ENCODE measurements at places on chromosomes 2 and 18.

- no peak for DNase-seq
These were observed 5.9 kb downstream of the BCL2L11 start for GRCh38 chr2:111126581-111126980.

GRCh38 chr18:6626457-6626856, 103.1 kb upstream of the ARHGAP28 start:
- DNase-seq: no peak

DNA sequence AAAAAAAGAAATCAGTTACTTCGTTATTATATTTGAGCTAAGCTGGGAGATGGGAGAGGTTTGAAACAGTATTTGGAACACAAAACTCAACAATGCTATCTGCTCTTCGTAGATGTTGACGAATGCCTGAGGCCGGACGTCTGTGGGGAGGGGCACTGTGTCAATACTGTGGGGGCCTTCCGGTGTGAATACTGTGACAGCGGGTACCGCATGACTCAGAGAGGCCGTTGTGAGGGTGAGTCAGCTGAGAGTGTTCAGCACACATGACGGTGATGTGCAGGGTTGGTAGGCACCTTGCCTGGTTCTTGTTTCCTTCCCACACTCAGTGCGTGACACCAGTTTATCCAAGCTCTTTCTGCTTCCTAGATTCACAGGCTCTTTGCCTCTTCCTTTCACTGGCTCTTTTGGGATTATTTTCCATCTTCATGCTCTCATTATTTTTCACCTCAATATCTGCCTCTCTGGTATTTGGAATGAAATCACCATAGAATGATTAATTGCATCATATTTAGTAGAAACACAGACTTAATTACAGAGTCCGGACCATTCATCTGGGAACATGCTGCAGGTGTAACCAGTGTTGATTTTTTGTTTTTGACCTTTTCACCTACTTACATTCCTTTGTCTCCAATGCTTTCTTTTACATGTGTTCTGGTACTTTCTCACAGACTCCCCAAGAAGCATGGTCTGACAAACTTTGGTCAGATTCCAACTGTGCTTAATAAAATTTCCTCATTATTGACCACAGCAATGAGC, 200.6 kb upstream of the RASGRP3 start:
- peak; percentile 45 for DNase-seq

DNA sequence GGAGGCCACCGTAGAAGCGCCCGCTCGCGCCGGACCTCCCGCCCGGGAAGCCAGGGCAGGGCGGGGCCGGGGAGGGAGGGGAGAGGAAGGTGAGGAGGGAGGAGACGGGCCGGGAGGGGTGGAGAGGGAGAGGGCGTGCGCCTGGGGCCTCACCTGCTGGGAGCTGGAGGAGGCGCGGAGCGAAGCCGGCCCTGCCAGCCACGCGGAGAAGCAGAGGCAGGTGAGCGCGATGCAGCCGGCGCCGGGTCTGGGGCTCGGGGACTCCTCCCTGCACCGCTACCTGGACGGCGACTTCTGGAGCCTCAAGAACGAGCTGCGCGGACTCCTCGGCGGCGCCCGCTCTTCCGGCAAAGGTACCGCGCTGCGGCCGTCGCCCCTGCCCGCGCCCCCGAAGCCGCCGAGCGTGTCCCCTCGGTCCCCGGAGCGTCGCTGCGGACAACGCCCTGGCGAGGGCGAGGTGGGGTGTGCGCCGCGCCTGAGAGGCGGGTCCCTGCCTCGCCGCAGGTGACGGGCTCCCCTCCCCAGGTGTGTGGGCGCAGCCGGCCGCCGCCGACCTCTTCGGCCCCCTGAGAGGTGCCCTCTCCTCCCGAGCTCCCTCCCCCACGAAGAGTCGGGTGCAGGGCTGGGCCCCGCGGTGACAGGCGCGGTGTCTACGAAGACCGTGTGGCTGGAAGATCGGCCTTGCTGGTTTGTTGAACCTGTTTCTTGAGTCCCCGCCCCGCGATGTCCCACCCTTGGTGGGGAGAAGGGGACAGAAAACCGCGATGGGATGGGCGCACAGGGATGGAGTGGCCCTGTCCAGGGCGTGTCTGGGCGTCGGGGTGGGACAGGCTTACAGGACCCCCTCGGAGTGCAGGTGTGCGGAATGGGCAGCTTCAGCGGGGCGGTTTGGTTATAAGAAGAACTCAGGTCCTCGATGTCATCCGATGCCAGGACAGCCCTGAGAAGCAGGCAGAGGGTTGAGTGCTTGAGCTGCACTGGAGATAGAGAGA, at the start of gene ACOXL:
TSS of gene ACOXL (plus strand) at position 152 of the 992 bp plus-strand sequence. CDS start 35,817 bp downstream, outside the sequence.
- DNase-seq: no peak

DNA sequence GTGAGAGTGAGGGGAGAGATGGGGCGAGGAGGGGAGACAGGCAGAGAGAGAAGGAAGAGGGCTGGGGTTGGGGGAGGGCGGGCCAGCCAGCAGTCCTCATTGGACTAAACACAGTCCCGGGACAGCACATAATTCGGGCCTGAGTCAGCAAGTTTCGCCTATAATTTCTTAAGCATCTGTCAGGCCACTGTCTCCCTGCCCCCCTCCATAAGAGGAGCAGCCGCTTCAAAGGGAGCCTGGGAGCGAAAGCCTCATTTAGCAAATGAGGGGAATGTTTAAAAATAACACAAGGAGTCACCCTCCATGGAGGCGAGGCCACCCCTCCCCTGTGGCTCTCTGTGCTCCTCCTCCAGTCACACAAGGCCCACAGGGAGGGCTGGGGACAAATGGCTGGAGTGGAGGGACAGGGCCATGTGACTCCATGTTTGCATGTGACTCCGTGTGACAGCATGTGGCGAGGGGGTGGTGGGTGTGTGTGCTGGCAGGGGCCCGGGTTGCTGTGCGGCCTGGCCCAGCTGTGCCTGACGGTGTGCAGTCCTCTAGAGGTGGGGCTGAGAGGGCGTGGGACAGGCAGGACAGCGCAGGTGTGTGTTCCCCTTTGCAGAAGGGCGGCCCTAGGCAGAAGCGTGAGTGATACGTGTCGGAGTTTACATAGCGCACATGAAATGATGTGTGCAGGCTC, 162.4 kb downstream of the CELF4 start:
- DNase-seq: no peak

DNA sequence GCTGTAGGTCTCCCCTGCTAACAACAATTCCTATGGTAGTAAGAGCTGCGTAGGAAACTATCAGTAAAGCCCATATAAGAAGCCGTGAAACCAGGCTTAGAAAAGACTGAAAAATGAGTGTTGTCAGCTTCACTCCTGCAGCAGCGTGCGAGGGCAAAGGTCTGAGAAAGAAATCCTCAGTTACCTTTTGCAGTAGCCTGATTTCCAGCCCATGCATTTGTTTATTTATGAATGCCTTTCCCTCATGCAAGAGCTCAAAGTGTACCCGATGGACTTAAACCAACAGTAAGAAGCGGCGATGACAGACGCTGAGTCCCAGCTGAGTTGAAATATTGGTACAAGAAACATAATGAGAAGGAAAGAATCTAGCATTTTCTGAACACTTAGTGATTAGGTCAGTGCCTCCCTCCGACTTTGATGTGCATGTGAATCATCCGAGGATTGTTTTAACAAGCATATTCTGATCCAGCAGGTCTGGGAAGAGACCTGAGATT, 15.0 kb upstream of the POLI start:
- no peak for DNase-seq

DNA sequence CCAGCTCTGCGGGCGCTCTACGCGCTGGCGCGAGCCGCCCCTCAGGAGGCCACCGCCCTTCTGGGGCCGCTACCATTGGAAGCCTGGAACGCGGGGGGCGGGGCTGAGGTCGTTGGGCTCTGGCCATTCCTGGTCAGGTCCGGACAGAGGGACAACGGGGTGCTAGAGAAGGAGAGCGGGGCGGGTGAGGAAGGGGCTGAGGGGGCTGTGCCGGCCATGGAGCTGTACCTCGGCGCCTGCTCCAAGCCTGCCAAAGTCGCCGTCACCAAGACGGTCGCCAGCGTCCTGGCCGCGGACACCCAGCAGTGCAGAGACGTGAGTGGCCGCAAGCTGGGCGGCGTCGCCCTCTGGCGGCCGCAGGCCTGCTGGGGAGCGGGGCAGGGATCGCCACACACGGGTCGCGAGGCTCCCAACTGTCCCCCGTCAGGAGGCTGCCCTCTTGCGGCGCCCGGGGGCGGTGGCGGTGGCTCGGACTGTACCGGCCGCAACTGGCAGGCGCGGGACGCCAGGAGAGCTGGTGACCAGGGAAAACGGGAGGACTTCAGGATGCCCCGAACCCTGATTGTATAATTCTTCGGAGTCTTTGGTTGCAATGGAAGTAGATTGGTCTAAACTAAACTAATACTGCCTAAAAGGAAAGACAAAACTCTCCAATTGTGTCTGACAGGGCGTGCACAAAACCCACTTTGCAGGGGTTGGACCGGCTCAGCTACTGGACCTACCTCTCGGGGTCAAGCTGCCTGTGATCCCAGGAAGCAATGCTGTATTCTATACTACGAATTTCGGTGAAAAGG, at the start of gene FSIP2:
TSS of gene FSIP2 (plus strand) at position 126 of the 794 bp plus-strand sequence. CDS start at position 217, 91 bp downstream.
- DNase-seq: no peak

- DNase-seq: no peak
These were observed 123.5 kb upstream of the ZFP36L2 start for GRCh38 chr2:43349904-43350303.

- DNase-seq: no peak
These were observed 289.3 kb downstream of the MEIS1 start for GRCh38 chr2:66724241-66724640.

GRCh38 chr2:20925265-20925889, 102.5 kb upstream of the LDAH start:
- DNase-seq: no peak

GRCh38 chr2:105671156-105671555, 73.6 kb upstream of the NCK2 start:
- DNase-seq: no peak

DNA sequence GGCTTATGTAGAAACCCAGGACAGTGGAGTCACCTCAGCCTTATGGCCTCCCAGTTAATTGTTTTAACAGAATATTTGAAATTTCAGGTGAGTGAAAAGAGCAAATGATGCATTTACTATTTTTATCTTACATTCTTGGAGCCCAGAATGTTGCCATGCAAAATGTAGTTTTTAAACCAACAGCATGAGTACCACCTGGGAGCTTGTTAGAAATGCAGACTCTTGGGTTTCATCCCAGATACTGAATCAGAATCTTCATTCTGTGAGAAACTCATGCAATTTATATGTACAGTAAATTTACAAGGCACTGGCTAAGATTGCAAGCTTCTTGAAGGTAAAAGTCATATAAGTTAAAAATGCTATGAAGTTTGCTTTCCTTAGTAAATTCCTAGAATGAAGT, 654.5 kb upstream of the CDH2 start:
- DNase-seq: no peak

DNA sequence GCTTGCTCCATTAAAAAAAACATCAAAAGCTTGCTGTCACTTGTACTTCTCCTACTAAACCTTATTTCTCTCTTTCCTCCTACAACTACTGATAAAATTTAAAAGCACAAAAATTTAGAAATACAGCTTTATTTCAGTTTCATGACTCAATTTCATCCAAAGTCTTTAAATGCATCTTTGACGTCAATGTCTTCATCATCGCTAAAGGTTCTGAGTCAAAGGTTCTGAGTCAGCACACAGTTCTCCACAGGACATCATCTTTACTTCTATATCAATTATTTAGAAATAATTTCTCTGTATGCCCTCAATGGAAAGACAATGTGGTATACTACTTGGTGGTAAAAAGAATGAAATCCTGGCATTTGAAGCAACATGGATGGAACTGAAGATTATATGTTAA, 163.9 kb upstream of the DNMT3A start:
- DNase-seq: no peak

GRCh38 chr2:71949537-71949798, 198.2 kb downstream of the CYP26B1 start:
- DNase-seq: no peak

GRCh38 chr2:62727259-62727867, 21.9 kb downstream of the EHBP1 start:
- DNase-seq: no peak

DNA sequence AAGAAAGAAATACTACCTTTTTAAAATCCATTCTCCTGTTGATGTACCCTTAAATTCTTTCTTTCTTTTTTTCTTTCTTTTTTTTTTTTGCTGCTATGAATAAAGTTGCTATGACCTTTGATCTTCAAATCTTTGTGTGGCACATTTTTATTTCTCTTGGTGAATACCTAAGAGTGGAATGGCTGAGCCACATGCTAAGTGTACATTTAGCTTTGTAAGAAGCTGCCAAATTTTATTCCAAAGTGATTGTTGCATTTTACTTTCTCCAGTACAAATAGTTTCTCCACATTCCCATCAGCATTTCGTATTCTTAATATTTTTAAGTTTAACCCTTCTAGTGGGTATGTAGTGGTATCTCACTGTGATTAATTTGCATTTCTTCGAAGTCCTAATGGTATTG, 88.8 kb upstream of the RAB27B start:
- no peak for DNase-seq

- DNase-seq: no peak
These were observed 640.2 kb downstream of the RNF144A start for GRCh38 chr2:7557376-7557775.

DNA sequence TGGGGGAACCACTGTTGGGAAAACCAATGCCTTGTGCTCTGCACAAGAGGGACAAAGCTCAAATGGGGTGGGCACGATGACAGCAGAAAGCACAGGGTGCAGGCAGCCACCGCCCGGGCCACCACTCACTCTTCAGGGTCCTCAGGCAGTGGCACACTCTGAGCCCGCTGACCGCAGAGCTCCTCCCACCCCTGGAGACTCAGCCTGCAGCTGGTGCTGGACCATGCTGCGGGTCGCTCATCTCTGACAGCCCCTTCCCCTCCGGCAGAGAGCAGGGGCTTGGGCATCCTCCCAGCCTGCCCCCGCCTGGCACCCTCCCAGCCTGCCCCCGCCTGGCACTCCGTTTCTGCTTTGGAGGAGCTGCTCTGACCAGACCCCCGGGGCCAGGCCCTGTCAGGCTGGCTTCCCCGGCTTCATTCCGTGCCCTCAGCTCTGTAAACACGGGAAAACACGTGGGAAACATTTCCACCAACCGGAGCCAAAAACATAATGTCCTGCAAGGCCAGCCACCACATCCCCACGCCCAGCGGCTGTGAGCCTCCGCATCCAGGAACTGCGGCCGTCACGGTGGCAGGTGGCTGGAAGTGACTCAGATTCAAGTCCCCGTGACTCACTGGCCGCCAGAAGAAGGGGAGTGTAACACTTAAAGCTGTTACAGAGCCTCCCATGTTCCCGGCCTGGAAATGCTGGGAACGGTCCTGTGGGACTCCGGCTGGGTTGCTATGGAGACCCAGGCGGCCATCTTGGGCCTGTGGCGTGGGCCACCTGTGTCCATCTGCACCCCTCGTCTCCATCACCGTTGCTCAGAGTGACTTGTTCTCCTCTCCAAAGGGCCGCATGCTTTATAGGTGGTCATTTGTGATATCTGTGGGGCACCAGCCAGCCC, 6.8 kb upstream of the SNED1 start:
- no peak for DNase-seq

- no peak for DNase-seq
These were observed 312.9 kb downstream of the PRKCE start for GRCh38 chr2:45964223-45964841.
